ENCODE measurements at places on chromosomes 2 and 18.

DNA sequence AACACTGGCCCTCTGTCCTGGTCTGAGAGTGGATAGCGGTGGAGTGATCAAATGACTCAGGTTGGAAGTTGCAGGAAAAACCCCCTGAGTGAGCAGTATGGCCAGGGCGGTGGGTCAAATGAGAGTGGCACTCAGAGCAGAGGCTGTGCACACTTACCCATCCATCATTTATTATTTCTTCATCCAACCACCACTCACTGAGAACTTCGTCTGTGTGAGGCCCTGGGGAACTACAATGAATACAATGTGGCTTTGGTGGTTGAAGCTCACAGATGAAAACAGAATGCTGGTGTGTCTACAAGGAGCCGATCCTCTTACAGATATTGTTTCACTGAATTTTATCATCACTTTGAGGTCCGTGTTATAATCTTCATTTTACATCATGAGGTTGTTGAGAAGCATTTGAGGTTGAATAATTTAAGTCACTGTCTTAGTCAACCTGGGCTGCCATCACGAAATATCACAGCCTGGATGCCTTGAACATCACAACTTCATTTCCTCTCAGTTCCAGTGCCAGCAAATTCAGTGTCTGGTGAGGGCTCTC lies 73.4 kb upstream of the ID2 start:
- DNase-seq, result no peak

GRCh38 chr2:199484927-199485326 lies 27.2 kb upstream of the SATB2 start:
- DNase-seq, result no peak

DNA sequence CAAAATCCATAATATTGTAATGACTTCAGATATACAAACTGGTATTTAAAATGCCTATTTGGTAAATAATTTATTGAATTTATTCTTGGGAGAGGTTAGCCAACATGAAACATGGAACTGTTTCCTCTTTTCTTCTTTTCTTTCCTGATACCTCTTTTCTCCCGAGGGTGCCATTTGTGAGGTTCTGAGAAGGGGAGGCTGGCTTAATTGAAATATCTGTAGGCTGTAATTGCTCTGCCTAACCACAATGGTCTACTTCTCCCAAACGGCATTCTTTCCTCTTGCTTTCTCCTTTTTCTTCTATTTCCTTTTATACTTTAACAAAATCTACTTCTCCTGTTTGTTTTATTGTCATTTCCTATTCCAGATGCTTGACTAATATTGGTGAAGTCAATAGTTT lies 114.9 kb downstream of the TCF4 start:
- DNase-seq, result no peak

GRCh38 chr2:173359231-173359630 lies 4.6 kb downstream of the CDCA7 start:
- no peak for DNase-seq

DNA sequence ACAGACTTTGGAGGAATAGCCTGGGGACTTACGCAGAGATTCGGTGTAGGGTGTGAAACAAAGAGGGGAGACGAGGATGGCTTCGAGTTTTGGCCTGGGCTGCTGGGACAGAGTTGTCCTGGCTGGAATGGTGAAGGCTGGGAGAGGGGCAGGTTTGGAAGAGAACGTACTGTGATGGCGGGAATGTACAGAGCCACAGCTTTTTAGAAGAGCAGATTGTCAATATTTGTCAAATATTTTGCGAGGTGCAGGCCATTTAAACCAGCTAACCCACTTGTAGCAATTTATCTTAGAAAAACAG lies 14.4 kb upstream of the ITM2C start:
- DNase-seq, result no peak

GRCh38 chr2:28636491-28636890 lies 115.1 kb upstream of the PPP1CB start:
- no peak for DNase-seq

DNA sequence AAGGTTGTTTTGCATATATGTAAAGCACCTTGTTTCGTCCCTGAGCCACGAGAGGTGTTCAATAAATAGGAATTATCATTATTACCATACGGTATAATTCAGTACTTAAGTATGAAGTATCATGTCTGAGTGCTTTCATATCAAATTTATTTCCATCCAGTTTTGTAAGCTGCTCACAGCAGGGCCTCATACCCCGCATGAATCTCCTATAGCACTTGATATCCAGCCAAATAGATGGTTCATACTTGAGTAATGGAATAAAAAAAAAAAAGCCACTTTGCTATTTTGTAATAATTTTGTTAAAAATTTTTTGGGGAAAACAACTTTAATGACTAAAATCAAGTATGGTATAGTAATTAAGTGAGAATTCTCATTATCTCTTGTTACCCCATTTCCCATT lies 160.8 kb upstream of the NOSTRIN start:
- no peak for DNase-seq

GRCh38 chr18:49082714-49083688 lies 132.2 kb upstream of the SMAD7 start:
- DNase-seq, result no peak

DNA sequence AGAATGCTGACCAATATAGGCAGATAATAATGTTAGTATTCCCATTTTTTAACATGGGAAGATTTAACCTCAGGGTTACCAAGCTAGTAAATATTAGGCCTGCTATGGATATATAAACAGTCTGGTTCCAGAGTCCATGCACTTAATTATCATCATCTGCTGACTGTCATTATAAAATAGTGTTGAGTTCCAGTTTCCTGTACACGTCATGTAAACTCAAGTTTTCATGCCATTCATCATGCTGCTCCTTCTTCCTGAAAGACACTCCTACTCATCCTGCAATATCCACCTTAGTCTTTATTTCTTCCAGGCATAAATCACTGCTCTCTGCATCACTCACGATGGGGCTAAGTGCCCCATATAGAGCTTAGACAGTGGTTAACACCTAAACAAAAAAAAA lies 420.8 kb upstream of the SPHKAP start:
- DNase-seq, result no peak

- no peak for DNase-seq
These were observed 10.0 kb downstream of the SH3BP4 start for GRCh38 chr2:234961784-234962183.

DNA sequence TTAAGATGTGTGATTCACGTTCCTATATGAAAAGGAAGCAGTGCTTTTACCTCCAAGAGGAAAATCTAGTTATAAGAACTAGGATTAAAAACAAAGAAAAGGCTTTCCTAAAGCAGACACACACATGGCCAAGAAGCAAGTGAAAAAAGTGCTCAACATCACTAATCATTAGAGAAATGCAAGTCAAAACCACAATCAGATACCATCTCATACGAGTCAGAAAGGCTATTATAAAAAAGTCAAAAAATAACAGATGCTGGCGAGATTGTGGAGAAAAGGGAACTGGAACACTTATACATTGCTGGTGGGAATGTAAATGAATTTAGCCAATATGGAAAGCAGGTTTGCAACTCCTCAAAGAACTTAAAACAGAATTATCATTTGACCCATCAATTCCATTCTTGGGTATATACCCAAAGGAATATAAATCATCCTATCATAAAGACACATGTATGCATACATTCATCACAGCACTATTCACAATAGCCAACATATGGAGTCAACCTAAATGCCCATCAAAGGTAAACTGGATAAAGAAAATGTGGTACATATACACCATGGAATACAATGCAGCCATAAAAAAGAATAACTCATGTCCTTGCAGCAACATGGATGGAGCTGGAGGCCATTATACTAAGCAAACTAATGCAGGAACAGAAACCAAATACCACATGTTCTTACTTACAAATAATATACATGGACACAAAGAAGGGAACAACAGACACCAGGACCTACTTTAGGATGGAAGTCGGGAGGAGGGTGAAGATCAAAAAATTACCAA lies 285.3 kb downstream of the RAD51AP2 start:
- no peak for DNase-seq

- DNase-seq, result no peak
These were observed 56.4 kb downstream of the THADA start for GRCh38 chr2:43539436-43539835.

GRCh38 chr2:235551965-235552364 lies 58.1 kb downstream of the AGAP1 start:
- DNase-seq, result peak; percentile 75

GRCh38 chr2:238465487-238466242 lies 38.9 kb downstream of the ASB1 start:
- DNase-seq, result no peak

GRCh38 chr2:193502363-193503035 lies 1307.8 kb upstream of the TMEFF2 start:
- DNase-seq, result no peak

DNA sequence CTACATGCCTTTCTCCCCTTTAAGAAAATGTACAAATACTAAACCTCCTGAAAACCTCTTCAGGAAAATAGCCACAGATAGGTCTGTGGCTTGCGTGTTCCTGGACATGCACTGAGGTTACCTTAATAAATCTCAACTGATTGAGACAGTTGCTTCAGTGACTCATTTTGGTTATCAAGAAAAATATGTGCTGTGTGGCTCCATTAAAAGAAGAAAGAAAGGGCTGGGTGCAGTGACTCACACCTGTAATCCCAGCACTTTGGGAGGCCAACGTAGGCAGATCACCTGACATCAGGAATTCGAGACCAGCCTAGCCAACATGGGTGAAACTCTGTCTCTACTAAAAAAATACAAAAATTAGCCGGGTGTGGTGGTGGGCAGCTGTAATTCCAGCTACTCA lies 27.1 kb downstream of the CREG2 start:
- no peak for DNase-seq

DNA sequence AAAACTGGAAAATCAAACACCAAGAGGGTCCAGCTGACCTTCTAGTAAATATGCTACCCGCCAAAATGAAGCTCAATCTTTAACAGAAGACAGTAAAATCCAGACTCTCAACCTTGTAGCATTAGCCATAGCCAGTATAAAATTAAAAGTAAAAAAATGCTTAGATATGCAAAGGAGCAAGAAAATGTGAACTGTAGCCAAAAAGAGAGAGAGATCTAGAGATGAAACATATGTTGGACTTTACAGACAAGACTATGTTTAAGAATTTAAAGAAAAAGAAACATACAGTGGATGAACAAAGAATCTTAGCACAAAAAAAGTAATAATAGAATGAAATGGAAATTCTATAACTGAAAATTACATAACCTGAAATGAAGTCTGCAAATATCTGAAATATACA lies 344.5 kb downstream of the LRATD1 start:
- no peak for DNase-seq

DNA sequence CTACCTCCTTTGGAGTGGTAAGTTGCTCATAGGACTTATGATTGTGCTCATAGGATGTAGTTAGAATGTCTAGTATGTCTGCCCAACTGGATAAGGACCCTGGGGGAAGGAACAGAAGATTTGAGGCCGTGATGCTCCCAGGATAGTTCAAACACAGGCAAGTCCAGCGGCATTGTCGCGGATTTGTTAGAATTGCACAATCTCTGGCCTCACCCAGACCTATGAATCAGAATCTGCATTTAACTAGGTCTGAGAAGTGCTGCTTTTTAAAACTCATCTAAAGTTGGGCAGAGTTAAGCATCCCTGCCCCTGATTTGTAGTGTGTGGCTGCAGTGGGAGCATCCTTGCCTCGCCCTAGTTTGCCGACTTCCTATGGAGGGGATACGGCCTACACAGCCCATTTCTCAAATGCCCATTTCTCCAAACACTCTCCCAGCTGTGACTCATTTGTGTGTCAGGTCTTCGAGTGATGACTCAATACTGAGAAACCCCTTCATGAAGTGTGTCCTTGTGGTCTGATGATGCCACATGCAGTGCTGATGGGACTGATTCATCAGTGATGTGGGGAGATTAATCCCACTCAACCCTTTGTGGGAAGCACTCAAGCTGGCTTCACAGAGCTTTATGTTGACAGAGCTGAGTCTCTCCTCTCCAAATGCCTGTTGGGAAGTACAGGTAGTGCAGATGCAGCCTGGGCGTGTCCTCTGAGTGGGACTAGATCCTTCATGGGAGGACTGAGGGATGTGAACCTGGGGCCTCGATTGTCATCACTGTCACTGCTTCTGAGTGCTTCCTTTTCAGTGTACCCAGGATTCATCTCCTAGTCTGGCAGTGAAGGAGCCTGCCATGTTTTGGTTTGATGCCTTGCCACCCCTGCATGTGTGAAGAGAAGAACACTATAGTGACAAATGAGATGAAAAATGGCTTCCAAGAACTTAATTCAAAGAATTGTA lies 18.7 kb downstream of the SMIM21 start:
- no peak for DNase-seq

- DNase-seq, result peak; percentile 89
These were observed 151.2 kb downstream of the FMNL2 start for GRCh38 chr2:152485954-152486736.

- no peak for DNase-seq
These were observed 9.0 kb upstream of the CTIF start for GRCh38 chr18:48529796-48530195.

GRCh38 chr2:233584210-233584609 lies 17.6 kb upstream of the USP40 start:
- DNase-seq, result no peak

GRCh38 chr2:158965107-158965506 lies 3.3 kb upstream of the TANC1 start:
- no peak for DNase-seq

DNA sequence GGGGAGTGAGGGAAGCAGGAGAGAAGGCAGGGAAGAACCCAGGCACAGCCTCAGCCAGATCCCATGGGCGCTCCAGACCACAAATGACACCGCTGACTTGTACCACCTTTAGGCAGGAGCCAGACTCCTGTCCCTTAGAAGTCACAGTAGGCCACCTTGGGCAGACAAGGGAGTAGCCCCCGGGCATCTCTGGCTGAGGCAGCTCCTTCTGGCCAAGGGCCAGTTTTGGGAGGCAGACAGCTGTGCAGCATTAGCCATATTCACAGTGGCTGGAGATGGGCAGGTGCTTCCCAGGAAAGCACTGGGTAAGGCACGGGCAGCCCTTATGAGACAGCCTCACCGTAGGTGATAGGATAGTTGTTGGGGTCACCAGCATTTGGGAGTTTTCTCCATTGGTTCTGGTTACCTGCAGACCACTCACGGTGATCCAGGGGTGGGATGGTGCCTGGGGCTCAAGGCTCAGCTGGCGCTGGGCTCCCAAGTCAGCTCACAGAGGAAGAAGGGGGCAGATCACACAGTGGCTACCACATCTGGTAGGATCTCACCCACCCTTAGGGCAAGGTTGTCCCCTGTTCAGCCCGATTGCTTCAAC lies 2.1 kb downstream of the ASTL start:
- no peak for DNase-seq

DNA sequence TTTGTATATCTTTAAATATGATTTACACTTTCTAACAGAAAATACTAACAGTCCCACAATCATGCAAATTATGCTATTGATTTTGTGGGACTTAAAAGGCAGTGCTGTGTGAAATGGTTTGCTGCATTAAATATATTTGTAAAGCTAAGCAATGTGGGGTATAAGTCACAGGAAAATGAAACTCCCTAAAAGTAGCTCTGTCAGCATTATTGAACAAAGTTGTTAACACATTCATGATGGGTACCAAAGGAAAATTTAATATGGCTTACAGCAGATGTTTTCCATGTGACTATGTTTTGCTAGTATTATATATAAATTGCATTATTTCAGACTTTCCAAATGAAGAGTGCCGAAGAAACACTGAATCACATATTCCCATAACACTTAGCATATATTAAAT lies 1450.0 kb downstream of the LRP1B start:
- DNase-seq, result no peak

GRCh38 chr2:233267516-233268245 lies 16.2 kb downstream of the ATG16L1 start:
- DNase-seq, result no peak

All from pons (tissue), 1 donor.